ENCODE measurements at places on chromosomes 3 and 15.

DNA sequence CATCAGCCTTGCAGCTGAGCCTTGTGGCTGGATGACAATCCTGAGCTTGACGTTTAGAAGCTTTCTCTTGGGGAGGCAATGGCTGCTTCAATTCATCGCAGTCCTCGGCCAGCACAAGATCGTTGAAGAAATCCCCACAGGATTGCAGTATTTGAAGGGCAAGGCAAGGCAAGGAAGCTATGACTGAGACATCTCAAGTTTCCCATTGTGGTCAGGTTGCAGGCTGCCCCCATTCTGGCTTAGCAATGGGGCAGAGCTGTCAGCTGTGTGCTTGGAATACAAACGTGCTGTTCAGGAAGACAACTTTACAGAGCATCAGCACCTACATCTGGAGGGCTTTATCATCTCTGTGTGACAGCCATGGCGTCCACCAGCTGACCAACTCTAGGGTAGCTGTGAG lies 275.9 kb upstream of the TBL1XR1 start:
- no peak for DNase-seq

GRCh38 chr15:88900309-88900981 lies 5.1 kb upstream of the HAPLN3 start:
- DNase-seq: no peak

DNA sequence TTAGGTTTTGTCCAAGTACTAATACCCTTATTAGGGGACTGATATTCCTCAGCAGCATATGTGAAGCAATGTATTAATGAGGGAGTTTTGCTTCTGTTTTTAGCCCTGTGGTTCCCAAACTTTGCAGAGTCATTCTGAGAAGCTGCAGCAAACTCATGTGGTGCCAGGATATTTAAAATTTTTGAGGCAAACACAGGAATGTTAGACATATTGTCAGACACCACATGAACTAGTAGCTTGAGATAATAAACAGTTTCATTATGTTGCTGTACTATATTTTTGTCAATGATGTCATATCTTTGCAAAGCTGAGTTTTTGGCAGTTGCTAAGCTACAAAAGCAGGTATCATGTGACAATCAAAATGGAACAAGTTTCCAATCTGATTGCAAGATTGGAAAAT lies 36.6 kb downstream of the ATP6V1A start:
- no peak for DNase-seq

DNA sequence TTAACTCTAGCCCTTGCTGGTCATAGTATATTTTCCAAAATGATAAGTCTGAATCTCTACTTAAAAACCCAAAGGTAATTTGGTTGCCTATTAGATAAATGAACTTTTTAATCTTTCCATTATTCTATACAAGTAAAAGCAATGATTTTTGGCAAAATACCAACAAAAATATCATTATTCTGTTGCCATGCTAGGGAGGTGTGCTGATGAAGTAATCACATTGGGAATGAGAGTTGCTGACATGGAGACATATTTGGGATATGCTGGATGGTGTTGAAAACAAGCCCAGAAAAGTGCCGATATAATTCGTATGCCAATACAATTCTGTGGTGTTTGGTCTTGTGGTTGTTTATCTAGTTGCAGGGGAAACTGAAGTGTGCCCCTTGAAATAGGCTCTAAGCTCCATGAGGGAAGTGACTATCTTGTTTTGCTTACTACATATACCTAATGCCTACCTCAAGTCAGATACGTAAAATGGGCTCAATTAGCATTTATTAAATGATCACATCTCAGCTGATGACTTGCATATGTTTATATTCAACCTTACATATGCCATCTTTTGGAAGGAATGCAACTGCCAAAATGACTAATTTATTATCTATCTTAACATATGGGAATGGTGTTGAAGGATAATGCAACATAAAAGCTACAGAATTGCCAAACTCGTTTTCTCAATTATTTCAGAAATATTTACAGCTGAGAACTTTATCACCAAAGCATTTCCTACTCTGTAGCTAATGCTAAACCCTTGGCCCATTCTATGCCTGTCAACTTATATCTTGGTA lies 5.8 kb downstream of the TOPBP1 start:
- no peak for DNase-seq

- DNase-seq: no peak
Observed at GRCh38 chr3:194093842-194094241, 42.1 kb upstream of the HES1 start.

DNA sequence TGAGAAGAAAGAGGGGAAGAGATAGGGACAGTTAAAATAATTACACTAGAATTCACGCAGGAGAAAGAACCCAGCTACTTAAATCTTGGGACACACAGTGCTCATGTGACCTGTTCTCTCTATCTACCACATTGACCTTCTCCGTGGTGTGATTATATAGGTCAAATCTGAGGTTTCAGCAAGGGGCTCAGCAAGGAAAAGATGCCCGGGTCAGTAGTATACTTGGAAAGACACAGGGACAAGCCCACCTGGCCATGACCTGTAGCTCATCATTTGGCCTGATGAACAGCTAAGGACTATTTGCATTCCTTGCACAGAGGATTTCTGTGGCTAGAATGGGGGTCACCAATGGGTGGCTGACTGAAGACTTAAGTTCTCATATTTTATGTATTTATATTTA lies 71.9 kb downstream of the SSR3 start:
- DNase-seq: no peak

GRCh38 chr3:44067431-44067830 lies 174.3 kb upstream of the TOPAZ1 start:
- no peak for DNase-seq

- no peak for DNase-seq
Observed at GRCh38 chr3:23712656-23713559, 92.8 kb upstream of the UBE2E1 start.

- no peak for DNase-seq
Observed at GRCh38 chr15:41795996-41796856, 21.9 kb downstream of the MAPKBP1 start.

DNA sequence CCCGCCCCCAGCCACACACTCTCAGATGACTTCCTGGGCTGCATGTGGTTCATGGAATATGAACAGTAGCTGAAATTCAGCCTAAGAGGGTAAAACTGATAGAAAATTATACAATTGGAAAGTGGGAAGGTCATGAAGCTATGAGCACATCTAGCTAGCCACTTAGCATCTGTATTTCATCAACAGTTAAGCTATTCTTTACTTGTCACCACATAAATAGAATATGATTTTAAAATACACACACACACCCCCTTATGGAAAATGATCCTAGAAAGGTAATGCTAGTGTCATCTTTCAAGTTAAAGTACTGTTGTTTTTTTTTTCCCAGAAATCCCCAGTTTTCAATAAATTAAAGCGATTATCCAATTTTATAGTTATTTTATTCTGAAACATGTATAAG lies 3.6 kb downstream of the MAP4 start:
- DNase-seq: no peak

DNA sequence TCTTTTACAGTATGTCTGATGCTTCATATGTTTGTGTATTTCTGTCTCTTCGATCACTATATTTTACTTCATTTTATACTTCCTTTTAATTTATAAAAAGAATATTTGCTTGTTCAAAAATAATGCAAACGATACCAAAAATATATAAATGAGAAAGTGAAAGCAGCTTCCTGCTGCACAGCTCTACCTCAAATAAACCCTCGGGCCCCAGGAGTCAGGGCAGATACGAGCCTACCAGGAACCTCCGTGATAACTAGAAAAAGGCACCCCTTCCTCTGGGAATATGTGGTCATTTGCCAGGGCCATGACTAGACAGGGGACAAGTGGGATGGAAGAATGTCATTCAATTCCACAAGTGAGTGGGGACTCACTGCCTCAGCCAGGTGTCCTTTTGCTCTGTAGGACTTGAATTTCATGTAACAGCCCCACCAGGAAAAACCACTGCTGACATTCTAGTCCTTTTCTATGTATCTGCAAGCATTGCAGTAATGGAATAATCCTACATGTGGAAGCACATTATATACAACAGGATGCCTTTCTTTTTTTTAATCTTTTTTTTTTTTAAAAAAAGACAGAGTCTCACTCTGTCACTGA lies 133.3 kb downstream of the SUCLG2 start:
- DNase-seq: no peak

DNA sequence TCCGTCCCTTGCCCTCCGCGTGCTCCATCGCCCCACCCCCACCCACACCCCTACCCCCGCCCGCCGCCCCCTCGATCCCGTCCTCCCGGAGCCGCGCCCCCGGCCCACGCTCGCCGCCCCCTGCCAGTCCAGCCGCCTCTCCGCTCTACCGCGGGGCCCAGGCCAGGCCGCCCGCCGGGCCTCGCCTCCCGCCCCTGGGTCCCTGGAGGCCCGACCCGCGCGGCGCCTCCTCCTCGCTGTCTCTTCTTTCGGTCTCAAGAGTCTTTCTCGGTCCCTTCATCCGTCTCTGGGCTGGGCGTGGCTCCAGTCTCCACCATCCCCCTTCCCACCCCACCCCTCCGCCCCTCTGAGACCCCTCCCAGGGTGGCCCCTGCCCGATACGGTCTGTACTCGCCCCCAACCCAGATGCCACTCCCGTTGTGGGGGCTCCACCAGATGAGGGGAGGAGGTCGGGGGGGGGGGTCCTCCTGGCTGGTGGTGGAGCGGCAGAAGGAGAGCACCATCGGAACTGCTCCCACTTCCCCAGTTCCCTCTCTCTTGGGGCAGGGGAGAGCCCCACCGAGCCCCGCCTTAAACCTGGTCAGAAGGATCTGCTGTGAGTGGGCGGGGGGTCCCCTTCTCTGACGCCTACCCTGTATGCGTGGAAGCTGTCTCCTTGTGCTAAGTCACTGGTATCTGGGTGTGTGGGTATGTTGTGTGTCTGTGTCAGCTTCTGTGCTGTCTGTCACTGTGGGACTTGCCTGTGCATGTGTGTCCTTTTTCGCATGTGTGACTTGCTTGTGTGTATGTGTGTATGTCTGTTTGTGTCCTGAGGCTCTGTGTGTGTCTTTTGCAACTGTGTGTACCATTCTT lies 1.0 kb downstream of the PRKCD start:
- DNase-seq: peak; percentile 66

- DNase-seq: no peak
Observed at GRCh38 chr3:107411779-107412178, 34.5 kb downstream of the CCDC54 start.

- peak; percentile 79 for DNase-seq
Observed at GRCh38 chr3:143121241-143122088, 1.9 kb downstream of the CHST2 start.

- no peak for DNase-seq
Observed at GRCh38 chr3:143167969-143168854, 48.6 kb downstream of the CHST2 start.

DNA sequence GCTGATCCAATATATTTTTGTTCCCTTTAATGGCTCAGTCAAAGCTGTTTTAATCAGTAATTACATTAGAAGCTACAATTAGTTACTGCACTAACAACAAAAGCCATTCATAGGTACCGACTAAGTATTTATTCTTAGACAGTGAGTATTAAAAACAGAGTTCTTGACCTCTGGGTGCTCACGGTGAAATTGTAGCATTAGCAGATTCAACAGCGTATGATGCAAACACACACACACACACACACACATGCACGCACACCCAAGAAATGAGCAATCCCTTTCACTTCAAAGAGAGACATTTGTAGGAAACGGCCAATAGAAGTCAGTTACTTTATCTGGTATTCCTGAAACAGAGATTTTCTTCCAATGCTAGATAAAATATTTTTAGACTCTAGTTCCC lies 27.0 kb upstream of the MITF start:
- DNase-seq: no peak

DNA sequence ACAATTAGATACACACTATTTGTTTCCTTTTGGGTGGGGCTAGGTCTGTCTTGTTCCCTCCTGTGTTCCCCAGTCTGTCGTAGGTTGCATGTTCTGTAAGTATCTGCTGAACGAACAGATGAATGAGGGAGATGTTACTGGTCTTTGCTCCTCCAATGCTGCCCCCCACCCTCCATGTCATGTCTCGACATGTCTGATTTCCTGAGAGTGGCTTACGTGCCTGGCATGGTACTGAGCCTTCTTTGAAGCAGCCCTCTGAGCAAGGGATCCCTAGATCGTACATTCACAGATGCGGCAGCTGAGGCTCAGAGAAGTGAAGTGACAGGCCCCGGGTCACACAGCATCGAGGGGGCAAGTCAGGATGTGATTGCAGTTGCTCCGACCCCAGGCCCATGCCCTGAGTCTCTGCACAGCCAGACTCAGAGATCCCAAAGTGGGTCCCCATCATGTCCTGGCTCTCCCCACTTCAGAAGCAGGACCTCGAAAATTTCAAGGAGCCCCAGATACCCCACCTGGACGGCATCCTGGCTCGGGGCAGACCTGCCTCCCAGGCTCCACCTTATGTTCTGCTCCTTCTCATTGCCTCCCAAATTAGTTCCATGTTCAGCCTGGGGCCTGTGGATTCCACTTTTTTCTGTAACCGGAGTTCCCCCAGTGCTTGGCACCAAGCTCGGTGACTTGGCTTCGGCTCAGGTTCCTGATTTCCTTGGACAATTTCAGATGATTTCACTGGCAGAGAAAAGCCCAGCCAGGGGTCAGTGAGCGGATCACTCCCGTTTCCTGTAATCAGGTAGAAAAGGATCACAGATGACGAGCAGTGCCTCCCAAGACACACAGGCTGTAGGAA lies 24.7 kb downstream of the GOLGA6L2 start:
- no peak for DNase-seq

GRCh38 chr3:29452934-29453283 lies 172.0 kb downstream of the RBMS3 start:
- no peak for DNase-seq

GRCh38 chr15:76575274-76575673 lies 238.7 kb downstream of the ISL2 start:
- no peak for DNase-seq

GRCh38 chr3:72095521-72095920 lies 310.6 kb upstream of the PROK2 start:
- no peak for DNase-seq
